ENCODE measurements at places on chromosomes 11 and 22.

DNA sequence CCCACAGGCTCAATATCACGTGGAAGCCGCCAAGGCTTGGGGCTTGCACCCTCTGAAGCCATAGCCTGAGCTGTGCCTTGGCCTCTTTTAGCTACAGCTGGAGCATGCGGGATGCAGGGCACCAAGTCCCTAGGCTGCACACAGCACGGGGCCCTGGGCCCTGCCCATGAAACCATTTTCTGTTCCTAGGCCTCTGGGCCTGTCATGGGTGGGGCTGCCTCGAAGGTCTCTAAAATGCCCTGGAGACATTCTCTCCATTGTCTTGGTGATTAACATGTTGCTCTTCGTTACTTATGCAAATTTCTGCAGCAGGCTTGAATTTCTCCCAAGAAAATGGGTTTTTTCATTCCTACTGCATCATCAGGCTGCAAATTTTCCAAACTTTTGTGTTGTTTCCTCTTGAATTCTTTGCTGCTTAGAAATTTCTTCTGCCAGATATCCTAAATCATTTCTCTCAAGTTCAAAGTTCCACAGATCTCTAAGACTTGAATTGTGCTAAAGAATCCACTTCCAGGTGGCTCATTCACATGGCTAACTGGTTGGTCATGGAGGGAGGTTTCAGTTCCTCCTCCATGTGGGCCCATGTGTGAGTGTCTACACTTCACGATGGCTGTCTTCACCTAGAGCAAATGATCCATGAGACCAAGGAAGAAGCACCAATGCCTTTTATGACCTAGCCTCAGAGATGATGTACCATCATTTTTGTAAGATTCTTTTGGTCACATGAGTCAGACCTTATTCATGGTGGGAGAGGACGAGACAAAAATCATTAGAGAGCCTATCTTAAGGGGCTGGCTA is 7.4 kb upstream of the CREBZF start:
- DNase-seq = no peak

GRCh38 chr22:16783930-16784354 is 41.3 kb downstream of the XKR3 start:
- peak; percentile 54 for DNase-seq

DNA sequence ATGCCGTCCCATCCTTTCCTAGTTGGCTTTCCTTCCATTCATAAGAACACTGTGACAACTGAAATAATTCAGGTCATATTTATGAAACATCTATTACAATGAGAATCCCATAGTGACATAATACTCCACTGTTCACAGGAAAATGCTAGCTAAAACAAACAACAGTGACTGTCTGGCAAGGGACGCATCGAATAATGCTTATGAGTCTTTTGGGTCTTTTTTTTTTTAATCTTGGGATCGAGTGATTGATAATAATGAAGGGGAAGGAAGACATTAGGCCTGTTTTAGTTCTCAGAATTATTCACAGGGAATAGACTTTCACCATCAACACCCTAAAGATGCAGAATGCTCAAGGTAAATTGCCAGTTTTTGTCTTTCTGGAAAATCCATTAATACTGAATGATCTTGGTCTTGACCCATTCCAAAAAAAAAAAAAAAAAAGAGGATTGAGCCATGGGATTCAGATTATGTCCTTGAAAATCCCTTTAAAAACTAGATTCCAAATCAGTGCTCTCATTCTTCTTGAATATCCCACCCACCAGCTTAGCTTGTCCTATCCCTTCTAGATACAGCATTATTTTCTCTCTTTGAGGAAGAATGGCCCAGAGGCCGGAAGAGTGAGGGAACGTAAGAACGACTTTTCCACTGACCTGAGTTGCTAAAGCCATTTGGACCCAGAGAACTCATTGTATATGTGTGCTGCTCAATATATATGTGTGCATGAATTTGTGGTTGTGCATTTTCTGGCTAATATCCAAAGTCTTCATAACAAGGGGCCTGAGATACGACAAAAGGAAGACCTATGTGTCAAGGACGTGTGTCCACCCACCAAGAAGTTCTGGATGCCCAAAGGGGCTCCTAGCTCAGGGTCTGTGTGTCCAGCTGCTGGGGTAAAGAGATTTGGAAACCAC is 35.2 kb upstream of the CREB3L1 start:
- no peak for DNase-seq

DNA sequence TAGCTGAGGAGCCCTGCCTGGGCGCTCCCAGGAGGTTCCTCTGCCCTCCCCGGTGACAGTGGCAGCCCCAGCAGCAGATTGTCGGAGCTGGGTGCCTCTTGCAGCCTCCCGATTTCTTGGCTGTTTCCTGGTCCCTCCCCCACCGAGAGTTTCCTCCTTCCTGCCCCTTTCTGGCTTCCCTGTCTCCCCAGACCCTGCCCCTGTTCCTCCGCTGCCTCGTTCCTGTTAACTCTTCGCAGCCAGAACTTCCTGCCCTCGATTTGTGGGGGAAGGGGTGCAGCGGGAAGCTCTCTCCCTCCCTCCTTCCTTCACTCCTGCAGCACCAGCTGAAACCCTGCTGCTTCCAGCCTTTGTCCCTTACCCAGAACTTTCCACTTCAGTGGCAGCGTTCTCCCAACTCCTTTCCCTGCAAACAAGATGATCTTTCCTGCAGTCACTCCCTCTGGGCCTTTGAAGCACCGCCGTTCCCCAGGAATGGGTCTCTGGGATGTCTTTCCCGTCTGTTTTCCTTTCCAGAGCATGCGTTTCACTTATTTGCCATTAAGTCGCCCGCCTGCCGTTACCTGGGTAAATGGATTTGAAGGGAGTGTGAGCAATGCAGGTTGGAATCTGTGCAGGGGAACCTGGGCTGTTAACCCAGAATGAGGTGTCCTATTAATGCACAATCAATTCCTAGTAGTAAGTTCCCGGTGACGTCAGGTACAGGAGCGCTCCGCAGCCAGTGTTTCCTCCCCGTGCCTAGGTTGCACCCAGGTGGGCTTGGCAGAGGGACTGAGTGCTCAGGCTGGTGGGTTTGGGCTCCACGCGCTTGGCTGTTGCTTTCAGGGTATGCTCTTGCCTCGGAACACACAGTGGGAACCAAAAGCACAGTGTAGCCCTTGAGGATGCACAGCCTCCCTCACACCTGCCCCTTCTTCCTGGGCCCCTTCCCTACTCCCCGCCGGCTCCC is 4.3 kb downstream of the GRK2 start:
- DNase-seq = no peak

GRCh38 chr22:30754971-30755758 is 60.5 kb downstream of the OSBP2 start:
- peak; percentile 81 for DNase-seq
